Naive B cell (primary cell): ENCODE measurements at places on chromosomes 2 and 18.

- DNase-seq, result no peak
Measured at GRCh38 chr2:75565472-75566462, 5.0 kb upstream of the EVA1A start.

GRCh38 chr2:72166279-72166678 is 18.6 kb upstream of the CYP26B1 start:
- no peak for DNase-seq

DNA sequence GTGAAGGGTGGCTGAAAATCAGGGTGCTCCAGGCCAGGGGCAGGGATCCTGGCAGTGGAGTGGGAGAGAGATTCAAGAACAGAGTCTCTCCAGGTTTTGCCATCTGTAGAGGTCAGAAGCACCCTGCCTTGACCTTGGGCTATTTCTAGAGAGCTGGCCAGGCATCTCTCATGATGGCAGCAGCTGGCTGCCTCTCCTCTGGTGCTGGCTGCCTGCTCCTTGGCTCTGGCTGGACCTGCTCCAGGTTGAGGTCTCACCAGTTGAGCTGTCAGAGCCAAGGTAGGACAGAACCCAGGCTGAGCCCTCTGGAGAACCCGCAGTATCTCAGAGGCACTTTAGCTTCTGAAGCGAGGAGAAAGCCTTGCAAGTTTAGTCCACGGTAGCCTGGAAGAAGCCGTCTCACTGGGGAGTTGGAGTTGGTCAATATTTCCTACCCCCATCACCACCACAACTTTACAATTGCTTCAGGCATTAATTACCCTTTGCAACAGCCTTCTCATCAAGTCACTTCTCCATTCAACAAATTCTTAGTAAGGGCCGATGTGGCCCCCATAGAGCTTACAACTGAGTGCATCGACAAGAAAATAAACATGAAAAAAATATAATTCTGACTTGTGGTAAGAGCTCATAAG is 25.6 kb downstream of the GNLY start:
- DNase-seq, result no peak

DNA sequence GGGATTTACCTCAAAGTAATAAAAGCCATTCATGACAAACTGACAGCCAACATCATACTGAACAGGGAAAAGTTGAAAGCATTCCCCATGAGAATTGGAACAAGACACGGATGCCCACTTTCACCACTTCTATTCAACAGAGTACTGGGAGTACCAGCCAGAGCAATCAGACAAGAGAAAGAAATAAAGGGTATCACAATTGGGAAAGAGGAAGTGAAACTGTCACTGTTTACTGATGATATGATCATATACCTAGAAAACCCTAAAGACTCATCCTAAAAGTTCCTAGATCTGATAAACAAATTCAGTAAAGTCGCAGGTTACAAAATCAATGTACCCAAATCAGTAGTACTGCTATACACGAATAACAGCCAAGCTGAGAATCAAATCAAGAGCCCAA is 17.2 kb upstream of the ASB18 start:
- no peak for DNase-seq

DNA sequence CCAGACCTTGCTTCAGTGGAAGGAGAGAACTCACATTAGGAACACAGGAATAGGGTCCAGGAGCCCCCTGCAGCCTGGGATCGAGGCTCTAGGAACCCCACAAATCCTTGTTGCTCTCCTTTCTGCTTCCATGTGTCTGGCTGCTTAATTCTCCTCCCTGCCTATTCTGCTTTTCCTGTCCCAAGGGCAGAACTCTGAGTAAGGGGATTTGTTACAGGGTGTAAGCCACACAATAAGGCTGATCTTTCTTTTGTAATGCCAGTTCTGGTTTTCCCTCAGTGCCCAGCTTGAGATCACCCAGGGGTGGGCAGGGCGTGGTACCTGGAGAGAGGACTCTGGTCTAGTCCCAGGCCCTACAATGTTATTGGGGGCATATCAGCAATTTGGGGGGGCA is 119.6 kb upstream of the MGAT5 start:
- no peak for DNase-seq

DNA sequence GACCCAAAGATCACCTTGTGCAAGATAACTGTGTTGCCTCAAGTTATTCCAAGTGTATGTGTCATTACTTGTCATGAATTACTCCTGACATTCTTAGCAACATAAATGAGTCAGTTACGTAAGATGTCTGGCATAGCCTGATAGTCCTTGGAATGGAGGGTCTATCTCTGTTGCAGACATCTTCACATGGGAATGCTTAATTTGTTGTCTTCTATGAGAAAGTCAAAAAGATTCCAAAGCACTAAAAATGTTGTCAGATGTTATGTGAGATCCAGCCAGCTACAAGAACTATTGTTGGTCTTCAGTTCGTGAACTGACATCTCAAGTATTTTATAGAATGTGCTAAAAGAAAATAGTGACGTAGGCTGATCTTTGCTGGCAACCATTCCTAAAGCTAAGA is 178.2 kb upstream of the RASGRP3 start:
- DNase-seq, result no peak

DNA sequence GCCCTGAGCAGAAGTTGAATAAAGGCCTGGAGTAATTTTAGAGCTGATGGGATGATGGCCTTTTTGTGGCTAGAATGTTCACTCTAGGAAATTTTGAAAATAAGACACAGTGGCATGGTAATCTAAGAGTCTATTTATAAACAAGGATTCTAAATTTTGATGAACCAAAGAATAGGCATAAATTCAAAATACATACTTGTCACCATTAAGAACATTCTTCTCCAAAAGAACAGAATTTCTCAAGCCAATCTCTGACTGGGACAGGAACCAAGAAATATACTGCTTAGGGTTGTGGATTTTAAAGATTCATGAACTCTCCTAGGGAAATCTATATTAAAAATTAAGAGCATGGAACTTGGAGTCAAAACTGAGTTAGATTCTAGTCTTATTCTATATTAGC is 98.2 kb upstream of the SETBP1 start:
- DNase-seq, result no peak

DNA sequence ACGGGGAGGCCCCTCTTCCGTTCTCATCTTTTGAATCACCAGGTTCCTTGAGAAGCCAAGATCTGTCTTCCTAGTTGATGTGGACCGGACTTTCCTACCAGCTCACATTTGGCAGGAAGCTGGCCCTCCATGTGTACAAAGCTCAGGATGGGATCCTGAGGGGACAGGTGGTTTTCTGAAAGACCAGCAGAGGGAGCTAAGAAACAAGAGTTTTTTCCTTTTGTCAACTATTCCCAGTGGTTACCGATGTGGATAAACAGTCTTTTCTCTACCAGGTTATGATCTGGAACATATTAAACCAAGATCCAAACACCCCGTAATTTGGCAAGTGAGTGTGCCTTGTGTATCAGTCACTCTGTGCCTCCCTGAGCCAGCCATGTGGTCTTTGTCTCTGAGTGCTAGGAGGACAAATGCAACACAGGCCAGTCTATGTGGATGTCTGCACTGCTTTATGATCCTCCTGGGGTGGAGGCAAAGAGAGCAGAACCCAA is 25.1 kb upstream of the ARHGAP25 start:
- no peak for DNase-seq

DNA sequence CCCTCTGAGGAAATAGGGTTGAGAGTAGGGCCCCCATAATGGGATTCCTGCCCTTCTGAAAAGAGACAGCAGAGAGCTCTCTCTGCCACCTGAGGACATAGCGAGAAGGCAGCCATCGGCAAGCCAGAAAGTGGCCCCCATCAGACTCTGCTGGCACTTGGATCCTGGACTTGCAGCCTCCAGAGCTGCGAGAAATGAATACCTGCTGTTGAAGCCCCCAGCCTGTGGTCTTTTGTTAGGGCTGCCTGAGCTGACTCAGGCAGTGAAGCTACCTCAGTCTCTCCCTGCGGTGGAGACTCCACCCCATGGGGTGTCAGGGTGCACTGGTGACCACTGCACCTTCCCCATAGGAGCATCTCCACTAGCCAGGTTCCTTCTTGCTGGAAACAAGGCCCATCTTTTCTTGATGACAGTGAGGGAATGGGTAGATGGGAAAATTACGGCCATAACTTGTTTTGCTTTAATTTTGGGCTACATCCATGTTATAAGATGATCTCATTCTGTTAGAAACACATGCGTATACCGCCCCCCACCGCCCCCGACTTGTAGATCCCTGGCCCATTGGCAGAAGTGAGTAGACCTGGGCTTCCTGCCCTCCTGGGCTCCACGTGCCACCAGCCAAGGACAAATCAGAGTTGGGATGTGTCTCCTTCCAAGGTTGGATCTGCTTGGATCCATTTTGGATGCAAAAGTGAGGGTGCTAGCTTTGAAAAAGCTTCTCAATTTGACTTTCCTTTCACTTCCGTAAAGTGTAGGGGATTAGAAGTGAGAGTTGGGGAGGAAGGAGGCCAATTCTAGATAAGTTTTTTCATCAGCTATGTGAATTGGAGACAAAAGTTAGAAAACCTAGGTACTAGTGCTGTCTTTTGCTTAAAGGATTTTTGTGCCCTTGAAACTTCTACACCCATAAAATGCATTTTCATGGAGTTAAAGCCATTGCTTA is 42.9 kb downstream of the NCK2 start:
- DNase-seq, result no peak

DNA sequence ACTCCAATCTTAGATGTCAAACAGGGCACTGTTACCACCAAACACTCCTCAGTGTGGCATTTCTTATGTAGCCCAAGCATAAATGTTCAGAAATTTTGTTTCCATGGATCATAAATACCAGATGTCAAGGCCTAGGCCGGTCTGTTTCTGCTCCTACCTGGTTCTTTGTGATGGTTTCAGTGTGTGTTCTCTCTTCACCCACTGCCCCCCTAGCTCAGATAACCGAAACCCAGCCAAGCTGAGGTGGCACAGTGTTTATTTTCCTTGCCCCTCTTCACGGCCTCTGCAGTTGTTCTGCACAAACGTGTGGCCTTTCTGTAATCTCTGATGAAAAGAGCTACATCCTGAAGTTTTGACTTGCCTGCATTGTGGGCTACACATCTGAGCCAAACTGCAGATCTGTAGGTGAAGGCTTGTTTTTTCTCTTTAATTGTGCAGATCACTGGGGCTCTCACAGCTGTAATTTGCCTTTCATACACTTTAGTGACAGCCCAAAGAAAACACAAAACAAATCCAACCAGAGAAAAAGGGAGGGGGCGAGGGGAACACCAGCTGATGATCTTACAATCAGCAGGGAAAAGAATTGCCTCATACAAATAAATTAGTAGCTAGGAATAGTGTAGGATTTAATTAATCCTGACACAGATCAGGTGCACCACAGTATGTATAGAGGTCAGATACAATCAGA is 99.1 kb downstream of the NRP2 start:
- no peak for DNase-seq

DNA sequence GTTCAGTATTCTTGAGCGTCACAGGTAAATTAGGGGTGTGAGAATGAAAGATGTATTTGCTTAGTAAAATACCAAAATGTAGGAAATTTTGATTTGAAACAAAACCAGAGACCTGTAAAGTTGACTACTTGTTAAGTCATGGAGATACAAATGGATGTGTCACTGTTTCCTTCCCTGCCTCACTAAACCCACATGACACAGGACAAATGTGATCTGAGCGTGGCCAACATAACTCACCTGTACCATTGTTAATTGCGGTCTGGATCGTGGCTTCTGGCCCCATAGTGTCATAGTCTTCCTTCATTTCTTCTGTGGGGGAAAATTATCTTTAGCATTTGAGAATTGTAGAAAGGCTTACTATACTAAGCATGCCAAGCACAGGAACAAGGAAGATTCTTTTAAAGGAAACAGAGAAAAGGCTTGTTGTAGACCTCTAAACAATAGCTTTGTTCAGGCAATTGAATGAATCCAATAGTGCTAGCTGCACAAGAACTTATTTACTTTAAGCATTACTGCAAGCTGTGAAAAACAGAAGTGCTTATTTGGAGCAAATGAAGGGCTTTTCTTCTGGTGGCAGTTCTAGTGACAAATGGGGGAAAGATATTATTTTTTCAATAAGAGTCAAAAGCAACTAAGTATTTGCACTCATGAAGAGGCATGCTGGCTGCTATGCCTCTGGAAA is 95.2 kb downstream of the ZEB2 start:
- no peak for DNase-seq

DNA sequence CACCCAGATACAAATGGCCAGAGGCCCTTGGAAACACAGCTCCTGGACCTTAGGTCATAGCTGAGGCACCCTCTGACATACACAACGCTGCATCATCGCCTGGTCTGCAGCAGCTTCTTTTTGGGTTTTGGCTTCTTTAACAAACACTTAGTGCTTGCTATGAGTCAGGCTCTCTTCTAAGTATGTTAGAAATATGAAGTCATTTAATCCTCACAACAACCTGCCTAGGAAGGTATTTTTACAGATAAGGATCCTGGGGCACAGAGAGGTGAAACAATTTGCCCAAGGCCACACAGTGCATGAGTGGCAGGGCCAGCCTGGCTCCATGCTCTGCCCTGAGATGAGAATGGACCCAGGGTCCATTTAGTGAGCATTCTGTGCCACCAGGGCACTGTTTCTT is 96.6 kb downstream of the TMEM17 start:
- no peak for DNase-seq

DNA sequence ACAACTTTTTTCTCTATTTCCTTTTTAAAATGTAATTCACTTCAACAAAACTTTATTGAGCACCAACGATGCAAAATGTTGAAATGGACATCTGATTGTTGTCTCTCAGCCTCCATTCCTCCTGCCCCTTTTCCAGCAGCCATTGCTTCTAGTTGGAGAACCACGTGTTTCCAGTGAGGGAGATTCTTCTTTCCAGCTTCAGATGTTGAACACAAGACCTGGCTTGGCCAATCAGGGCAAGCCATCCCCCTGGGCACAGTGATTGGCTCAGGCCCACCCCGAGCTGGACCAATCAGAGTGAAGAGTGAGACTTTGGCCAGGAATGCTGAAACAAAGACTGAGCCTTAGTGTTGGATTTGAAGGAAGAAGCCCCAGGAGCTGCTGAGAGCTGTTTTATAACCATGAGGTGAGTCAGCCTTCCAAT is 59.0 kb downstream of the E2F6 start:
- no peak for DNase-seq

GRCh38 chr2:177888581-177888980 is 184.0 kb downstream of the PDE11A start:
- DNase-seq, result no peak

- DNase-seq, result no peak
Measured at GRCh38 chr2:280650-281110, 7.2 kb downstream of the ALKAL2 start.

DNA sequence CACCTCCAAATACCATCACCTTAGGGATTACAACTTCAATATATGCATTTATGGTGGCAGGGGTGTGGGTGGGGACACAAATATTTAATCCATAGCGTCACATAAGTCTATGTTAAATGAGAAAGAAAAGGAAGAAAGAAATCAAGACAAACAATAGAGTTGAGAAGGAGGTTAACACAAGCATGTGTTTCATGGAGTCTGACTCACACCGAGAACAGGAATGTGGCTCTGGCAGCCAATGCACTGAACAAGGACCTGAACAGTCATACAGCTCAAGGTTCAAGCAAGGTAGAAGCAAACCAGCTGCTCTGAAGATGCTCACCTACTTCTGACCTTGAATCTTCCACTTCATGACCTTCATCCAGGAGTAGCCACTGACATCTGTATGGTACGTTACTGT is 36.2 kb upstream of the LPIN1 start:
- no peak for DNase-seq

DNA sequence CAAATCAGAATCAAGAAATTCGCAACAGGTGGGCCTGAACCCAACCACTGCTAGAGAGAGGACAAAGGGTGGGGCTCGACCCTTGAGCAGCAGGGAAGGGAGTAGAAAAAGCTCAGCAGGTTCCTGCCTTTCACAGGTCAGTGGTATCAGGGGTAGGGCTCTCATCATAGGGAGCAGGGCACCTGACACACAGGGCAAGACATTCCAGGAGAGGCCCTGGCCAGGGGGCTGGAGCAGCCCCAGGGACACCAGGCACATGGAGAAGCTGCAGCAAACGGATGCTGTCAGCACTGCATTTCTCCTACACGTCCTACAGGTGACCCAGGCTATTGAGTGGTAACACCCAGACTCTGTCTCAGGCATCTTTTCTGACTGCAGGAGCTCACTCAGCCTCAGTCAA is 17.2 kb upstream of the MLPH start:
- DNase-seq, result no peak
